ENCODE measurements at places on chromosomes 6 and 20.

GRCh38 chr20:11375335-11375734 is 542.4 kb upstream of the BTBD3 start:
- DNase-seq, result no peak

- DNase-seq, result no peak
Observed at GRCh38 chr6:88558981-88559380, 392.8 kb upstream of the CNR1 start.

DNA sequence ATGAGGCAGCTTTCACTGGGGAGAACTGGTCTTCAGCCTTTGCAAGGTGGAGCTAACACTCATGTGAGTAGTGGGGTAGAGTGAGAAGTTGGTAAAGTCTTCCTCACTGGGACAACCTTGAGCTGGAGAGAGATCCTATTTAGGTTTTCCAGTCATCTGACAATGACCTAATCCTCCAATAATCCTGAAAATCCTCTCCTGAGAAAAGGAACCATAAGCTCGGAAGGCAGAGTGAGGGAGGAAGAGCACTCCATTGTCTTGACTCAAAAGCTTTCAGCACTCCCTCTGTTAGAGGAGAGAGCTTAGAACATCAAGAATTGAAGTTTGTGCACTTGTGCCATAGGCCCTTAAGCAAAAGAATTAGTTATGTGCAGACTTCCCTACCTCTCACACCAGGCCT is 77.8 kb downstream of the TRAM2 start:
- DNase-seq, result no peak

DNA sequence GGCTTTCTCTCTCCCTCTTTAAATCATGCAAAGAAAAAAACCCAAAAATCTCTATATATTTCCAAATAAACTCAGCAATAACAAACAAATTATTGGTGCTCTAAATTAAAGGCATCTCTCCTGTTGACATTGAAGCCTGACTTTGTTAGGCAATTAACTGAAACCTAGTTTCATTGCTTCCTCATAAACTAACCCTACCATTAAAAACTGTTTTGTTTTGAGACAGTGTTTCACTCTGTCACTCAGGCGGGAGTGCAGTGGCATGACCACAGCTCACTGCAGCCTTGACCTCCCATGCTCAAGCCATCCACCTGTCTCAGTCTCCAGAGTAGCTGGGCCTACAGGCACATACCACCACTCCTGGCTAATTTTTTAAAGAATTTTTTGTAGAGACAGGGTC is 34.9 kb downstream of the PIGU start:
- DNase-seq, result no peak

GRCh38 chr6:46102123-46102522 is 27.7 kb upstream of the ENPP4 start:
- DNase-seq, result no peak

GRCh38 chr6:169140986-169141495 is 112.6 kb downstream of the THBS2 start:
- DNase-seq, result no peak

GRCh38 chr6:130681028-130681427 is 146.2 kb upstream of the SMLR1 start:
- no peak for DNase-seq

DNA sequence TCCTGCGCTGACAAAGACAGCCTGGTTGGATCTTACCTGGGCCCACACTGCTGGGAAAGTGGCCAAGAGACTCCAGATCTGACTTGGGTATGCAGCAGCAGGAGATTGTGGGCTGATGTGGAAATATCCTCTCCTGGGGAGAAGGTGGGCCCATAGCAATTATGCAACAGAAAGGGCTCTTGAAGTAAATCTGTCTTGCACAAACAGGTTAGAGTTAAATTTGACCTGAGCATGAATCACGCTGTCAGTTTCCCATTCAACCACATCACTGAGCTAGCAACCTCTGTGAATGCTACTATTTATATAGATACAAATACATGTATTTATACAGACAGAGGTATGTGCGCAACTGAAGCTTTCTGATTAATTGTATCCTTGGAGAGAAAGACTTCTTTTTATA is 28.3 kb upstream of the PDYN start:
- DNase-seq, result no peak

DNA sequence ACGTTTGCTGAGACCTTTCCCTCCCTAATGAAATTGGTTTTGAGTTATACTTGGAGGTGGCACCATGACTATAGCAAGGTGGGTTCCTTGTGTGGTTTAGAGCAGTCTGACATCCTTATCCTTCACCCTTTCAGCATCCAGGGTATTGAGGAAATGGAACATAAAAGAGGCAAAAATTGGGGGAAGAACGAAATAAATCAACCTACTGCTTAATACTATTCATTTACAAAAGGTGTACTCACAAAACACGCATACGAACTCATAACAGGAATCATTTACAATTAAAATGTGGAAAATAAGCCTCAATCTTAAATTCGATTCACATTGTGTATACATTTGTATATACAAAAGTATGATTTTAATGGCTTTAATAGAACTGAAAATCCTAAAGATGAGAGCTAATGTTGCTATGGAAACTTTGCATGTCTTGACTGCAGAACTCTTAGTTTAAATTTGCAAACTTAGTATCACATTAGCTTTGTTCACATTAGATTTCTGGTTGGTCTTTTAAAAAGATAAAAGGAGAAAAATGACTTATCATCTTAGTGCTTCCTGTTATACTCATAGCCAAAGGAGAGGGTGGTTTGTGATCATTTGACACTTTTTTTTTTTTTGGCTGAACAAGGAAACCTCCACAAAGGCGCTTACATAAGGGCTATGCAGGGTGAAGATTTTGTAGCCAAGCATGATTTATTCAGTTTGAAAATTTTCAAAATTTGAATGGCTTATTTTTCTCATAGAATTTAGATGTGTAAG is 76.1 kb upstream of the ATXN1 start:
- DNase-seq, result no peak

DNA sequence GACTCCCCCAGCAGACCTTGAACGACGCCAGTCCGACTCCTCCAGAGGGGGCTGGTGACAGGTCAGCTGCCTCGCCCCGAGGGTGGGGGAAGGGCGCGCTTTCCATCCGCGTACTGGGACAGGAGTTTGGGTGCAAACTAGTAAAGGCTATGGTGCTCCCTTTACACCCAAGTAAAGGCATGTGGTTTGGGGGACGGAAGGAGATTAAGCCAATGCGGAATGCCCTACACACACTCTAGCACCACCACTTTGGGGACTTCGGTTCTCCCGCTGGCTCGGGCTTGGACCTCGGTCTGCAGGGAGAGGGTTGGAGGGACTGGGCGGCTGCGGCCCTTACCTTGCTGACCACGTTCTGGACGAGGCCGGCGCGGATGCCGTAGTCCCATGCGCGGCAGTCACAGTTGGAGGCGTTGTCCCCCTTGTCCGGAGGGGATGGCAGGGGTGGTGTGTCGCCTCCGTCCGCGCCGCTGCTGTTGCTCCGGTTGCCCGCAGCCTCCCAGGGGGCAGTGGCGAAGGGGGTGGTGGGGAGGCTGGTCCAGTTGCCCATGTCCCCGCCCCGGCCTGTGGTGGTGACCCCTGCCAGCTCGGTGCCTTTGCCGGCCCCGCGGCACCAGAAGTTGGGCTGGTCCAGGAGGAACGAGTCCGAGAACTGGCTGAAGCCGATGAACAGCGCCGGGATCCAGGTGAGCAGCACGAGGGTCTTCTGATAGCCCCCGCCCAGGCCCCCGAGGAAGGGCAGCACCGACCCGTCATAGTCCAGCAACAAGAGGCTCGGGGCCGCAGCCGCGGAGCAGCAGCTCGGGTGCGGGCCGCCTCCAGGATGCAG is 1.1 kb downstream of the SLC22A23 start:
- DNase-seq, result peak; percentile 3

- DNase-seq, result no peak
Observed at GRCh38 chr6:65259059-65259458, 448.0 kb downstream of the EYS start.

GRCh38 chr20:4220756-4221155 is 205.4 kb upstream of the RNF24 start:
- DNase-seq, result no peak

- no peak for DNase-seq
Observed at GRCh38 chr20:11912013-11912658, 5.6 kb upstream of the BTBD3 start.

DNA sequence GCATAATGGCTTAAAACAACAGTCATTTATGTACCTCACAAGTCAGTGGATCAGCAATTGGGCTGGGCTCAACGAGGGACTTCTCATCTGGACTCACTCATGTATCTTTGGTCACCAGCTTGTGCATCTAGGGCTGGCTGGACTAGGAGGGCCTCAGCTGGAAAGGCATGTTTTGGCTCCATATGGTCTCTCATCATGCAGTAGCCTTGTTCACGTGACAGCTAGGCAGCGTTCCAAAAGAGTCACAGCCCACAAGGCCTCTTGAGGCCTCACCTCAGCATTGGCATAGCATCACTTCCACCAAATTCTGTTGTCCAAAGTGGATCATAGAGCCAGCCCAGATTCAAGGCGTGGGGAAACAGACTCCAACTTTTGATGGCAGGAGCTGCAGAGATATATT is 110.1 kb downstream of the MAFB start:
- DNase-seq, result no peak

GRCh38 chr20:62313460-62314338 is 10.9 kb downstream of the ADRM1 start:
- DNase-seq, result no peak

GRCh38 chr6:37092923-37093727 is 76.8 kb upstream of the PIM1 start:
- no peak for DNase-seq
